NCI-H774 (cell line): ENCODE measurements at places on chromosomes 16 and 17.

DNA sequence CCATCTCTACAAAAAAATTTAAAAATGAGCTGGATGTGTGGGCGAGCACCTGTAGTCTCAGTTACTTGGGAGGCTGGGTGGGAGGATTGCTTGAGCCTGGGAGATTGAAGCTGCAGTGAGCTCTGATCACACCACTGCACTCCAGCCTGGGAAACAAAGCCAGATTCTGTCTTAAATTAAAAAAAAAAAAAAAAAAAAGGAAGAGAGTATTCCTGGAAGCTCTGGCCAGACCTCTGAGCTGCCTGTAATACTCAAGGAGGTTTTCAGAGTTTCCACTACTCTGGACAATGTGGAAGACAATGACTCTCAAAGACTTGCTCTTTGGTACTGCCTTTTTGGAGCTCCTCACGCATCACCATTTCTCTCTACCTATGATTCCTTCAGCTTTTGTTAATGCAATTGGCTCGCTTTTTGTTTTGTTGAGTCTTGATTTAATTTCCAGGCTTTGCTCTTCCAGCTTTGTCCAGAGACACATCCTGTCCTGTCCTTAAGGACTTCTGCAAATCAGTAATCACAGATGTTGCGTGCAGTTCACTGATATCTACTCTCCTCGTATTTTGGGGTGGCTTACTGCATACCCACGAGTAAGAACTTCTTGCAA, 10.8 kb downstream of the CHD9 start:
- no peak for DNase-seq

GRCh38 chr16:86928523-86929011, 350.2 kb downstream of the FOXL1 start:
- DNase-seq, result no peak

GRCh38 chr16:54817432-54817831, 113.2 kb upstream of the IRX5 start:
- DNase-seq, result no peak

DNA sequence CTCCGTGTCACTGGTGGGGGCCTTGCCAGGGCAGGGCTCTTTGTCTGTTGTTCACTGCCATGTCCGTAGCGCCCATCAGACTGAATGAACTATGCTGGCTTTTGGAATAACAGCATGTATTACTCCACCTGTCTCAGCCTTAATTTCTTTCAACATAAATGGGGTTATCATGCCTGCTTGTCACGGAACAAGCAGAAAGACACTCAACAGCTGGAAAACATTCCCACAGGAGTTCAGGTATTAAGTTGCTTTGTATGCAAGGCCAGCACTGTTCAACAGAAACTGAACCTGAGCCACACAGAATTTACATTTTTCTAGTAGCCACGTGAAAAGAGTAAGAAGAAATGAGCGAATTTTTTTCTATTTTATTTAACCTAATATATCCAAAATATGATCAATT, 13.1 kb downstream of the PPL start:
- no peak for DNase-seq

GRCh38 chr16:55494994-55495421, 13.9 kb upstream of the LPCAT2 start:
- DNase-seq, result peak; percentile 16

GRCh38 chr17:7282752-7283321, 1.3 kb downstream of the SLC2A4 start:
- no peak for DNase-seq

GRCh38 chr17:66829386-66829864, 5.5 kb upstream of the CACNG5 start:
- DNase-seq, result no peak

DNA sequence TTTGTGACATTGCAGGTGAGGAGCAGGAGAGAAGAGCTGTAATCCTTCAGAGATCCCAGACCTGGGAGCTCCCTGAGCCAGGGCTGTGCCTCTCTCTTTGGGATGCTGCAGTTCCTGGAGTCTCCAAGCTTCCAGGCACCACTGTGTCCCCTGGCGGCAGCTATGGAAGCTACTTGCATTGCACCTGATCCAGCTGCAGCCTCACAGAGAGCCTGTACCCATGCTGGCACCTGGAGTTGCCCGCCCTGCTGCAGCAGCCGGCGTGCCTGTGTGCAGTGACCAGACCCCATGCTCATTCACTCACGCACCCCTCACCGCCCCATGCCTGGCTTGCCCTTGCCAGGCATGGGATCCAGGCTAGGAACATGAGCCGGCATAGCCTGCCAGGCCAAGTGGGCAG, 51.8 kb upstream of the MED9 start:
- no peak for DNase-seq

DNA sequence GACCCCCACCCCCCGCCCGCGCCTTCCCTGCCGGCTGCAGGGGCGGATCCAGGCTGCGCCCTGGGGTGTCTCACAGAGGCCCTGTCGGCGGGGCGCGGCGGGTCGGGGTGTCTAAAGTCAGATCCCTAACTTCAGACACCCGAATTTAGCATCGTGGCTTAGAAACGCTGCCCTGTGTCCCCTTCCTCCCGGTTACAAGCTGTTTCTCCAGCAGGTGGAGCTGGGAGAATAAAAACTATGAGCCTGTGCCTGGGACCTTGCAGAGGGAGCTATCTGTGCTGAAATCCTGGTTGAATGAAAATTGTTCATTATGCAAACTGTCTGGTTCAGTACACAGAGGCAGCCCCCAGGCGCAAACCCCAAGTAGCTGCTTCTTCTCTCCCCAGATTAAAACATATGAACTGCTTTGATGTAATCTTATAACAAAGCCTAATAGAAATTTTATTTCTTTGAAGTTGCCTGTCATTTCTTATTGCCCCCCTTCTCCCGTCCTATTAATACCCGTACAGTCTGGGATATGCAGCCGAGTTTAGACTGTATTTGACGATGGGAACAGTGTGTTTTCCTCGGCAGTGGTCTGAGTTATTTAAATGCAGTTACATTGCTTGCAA, 79.0 kb downstream of the RPA1 start:
- DNase-seq, result peak; percentile 17
